ENCODE measurements at places on chromosomes 4 and X.

DNA sequence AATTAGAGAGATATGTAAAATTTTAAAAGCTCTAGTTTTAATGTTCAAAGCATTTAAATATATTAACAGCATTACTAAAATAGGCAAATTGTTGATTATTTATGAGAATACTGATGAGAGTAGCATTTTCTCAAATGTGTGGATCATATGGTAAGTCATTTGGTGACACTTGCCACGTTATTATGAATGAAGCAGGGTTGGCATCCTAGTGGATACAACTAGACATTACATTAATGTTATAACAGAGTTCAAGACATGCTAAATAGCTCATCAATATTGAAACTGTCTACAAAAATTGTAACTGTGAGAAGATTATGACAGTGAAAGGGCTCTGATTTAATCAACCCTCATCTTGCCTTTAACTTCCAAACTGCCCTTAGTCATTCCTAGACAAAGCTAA is 171.1 kb downstream of the PDGFC start:
- H3K27me3 ChIP-seq = no peaks in the 10 kb centered on the region
- H3K27ac ChIP-seq = no peak overlapping the region
- DNase-seq = no peak
- no peak overlapping the region for H3K4me3 ChIP-seq
- H3K4me1 ChIP-seq = no peaks in the 10 kb centered on the region

GRCh38 chrX:39618178-39618577 is 479.6 kb downstream of the BCOR start:
- no peaks in the 10 kb centered on the region for H3K27me3 ChIP-seq
- no peak overlapping the region for H3K4me3 ChIP-seq
- H3K27ac ChIP-seq = no peak overlapping the region
- DNase-seq = no peak

GRCh38 chrX:14641681-14642655 is 112.6 kb downstream of the GLRA2 start:
- no peaks in the 10 kb centered on the region for H3K27me3 ChIP-seq
- no peak overlapping the region for H3K4me3 ChIP-seq
- no peak for DNase-seq
- no peaks in the 10 kb centered on the region for H3K4me1 ChIP-seq
- H3K27ac ChIP-seq = no peak overlapping the region
- no peaks in the 10 kb centered on the region for H3K36me3 ChIP-seq

DNA sequence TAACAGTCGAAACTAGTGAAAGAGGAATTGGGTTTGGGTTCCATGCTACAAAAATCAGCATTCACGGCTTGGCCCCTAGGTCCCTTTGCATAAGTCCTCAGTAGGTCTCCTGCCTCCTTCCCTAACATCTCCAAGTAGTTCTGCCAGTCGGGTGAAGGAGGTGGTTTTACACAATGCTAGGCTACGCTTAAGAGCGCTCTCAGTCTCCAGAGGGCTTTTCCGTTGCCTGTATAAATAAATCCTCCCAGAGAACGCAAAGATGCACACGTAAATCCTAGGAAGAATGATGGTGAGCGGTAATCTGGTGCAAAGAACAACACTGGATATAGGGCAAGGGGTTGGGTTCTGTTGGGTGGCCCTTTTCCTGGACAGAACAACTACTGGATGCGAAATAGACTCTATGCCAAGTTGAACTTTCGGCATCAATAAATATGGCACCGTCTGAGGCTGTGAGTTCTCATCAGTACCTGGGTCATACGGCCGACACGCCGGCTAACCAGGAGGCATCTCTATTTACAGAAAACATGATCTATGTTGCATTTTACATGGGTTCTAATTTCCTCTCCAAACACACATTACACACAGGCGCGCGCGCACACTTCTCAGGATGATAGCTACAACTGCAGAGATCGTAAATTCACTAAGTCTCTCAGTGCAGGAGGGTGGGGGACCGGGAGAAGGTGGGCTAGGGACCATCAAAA is 1.3 kb downstream of the CAMK2D start:
- no peaks in the 10 kb centered on the region for H3K27me3 ChIP-seq
- peak overlapping the region; percentile 89 for H3K27ac ChIP-seq
- peaks cover 12% of the 10 kb centered on the region for H3K4me1 ChIP-seq

DNA sequence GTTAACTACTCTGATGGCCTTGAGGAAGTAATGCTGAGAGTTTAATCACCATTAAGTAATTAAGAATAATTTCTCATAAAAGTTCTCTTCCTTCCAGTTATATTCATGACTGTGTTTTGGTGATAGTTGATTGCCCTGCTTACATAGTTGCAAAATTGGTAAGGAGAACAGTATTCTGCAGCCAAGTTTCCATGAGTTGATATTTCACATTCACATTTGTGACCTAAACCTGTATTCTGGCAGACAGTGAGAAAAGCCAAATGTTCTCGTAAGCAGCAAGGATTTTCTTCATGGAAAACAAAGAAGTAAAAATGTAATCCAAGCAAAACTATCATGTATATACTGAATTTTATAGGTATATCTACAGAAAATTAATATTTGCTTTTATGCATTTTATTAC is 187.8 kb upstream of the NUDT6 start:
- no peaks in the 10 kb centered on the region for H3K4me1 ChIP-seq
- no peaks in the 10 kb centered on the region for H3K36me3 ChIP-seq
- H3K4me3 ChIP-seq = no peak overlapping the region

- H3K27ac ChIP-seq = no peak overlapping the region
- no peak for DNase-seq
- no peaks in the 10 kb centered on the region for H3K4me1 ChIP-seq
- no peak overlapping the region for H3K4me3 ChIP-seq
- H3K27me3 ChIP-seq = no peaks in the 10 kb centered on the region
- H3K36me3 ChIP-seq = no peaks in the 10 kb centered on the region
Measured at GRCh38 chr4:57043347-57044251, 64.9 kb downstream of the POLR2B start.

DNA sequence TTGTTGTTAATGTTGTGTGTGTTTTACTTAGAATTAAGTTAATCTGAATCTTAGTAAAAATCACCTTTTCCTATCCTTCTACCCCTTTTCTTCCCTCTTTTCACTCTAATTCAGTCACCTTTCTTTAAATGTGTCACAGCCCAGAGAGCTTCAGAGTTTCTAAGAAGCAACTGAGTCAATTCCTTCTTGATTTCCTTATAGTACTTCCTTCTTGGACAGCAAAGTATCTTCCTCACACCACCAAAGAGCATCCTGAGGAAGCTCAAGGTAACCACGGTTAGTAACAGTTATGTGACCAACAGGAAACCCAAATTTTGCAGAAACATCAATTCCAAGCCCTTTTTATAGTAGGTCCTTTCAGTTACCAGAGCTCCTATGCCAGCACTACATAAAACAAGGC is 243.2 kb upstream of the BMP3 start:
- H3K36me3 ChIP-seq = no peaks in the 10 kb centered on the region
- no peaks in the 10 kb centered on the region for H3K4me1 ChIP-seq
- no peak overlapping the region for H3K27ac ChIP-seq

DNA sequence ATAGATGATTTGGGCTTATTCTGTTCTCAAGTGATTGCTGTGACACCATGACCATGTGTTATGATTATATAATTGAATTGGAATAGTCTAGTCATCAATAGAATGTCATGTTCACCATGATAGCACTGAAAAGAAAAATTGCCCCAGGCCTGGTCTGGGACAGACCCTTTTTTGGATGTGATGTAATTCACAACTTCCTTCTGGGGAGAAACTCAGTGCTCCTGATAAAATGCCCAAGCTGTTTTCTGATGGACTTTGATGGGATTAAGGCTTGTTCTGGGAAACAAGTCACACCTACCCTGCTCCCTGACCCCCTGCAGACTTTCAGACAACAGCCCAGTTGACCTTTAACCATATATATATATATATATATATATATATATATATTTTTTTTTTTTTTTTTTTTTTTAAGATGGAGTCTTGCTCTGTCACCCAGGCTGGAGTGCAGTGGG is 65.3 kb downstream of the RHOH start:
- no peak for DNase-seq
- no peaks in the 10 kb centered on the region for H3K36me3 ChIP-seq
- H3K4me1 ChIP-seq = no peaks in the 10 kb centered on the region
- peak overlapping the region; percentile 54 for H3K27ac ChIP-seq
- H3K4me3 ChIP-seq = no peak overlapping the region
- H3K27me3 ChIP-seq = no peaks in the 10 kb centered on the region

DNA sequence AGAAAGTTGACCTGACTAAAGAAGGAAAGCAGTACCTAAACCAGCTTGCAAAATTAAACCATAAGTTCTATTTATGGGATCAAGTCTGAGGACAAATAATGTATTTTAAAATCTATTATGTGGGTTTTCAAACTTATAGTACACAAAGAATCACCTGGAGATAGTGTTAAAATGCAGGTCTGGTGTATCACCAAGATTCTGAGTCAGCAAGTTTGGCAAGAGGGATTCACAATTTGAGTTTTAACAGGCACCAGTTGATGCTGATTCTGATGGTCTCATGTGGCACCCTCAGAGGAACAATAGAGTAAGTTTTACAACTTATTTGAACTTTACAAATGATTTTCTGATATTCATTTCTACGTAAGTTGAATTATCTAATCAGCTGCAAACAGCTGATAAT is 9.1 kb upstream of the STATH start:
- H3K36me3 ChIP-seq = no peaks in the 10 kb centered on the region
- H3K27ac ChIP-seq = no peak overlapping the region
- DNase-seq = no peak

DNA sequence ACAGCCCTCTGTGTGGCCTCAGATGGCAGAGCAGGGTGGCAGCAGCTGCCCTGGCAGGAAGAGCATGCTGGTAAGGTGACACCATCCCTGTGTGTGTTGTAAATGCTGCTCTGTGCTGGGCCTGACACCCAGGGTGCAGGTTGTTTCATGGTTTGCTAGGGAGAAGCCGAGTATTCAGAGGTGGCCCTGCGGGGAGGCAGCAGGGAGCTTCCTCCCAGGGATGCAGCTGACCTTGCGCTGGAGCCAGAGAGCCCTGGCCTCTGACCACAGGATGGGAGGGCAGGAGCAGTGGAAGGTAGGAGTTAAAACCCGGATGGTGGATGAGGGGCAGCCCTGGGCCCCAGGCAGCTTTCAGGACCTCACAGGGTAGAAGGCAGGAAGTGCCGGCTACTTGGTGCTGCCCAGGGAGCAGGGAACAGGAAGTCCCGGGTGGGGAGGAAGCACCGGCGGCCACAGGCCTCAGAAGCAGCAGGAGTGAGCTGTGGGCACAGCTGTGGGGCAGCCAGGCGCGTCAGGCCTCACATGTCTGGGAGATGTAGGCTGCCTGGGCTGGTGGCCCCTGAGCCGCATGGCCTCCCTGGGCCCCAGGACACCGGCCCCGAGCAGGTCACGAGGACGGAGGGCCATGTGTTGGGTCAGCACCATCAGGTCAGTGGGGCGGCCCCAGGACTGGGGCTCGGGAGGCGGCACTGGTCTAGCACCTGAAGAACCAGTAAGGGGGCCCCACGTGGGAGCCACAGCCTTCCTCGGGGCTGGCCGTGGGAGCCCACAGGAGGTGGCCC is 19.1 kb downstream of the SH3BP2 start:
- no peak for DNase-seq
- no peaks in the 10 kb centered on the region for H3K36me3 ChIP-seq
- peak overlapping the region; percentile 72 for H3K27ac ChIP-seq
- no peaks in the 10 kb centered on the region for H3K27me3 ChIP-seq

- H3K27ac ChIP-seq = no peak overlapping the region
- no peak overlapping the region for H3K4me3 ChIP-seq
- no peaks in the 10 kb centered on the region for H3K4me1 ChIP-seq
- no peak for DNase-seq
- H3K27me3 ChIP-seq = no peaks in the 10 kb centered on the region
Measured at GRCh38 chrX:107135965-107136307, 17.3 kb upstream of the RBM41 start.

DNA sequence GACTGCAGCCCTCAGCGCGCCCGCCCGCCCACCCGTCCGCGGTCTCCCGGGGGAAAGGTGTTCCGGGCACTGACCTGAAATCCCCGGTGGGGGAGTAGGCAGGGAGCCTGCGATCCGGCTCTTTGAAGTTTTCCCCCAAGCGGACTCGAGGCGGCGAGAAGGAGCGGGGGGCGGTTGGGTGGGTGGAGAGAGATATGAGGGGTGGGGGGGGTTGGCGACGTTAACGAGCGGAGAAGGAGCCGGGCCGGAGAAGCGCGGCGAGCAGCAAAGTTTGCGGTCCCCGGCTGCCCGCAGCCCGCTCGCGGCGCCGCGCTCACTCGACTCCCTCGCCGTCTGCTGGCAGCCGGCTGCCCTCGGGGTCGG is 636 bp downstream of the BCOR start:
- H3K36me3 ChIP-seq = no peaks in the 10 kb centered on the region
- peak overlapping the region; percentile 53 for H3K4me3 ChIP-seq
- no peaks in the 10 kb centered on the region for H3K27me3 ChIP-seq
- no peak for DNase-seq
- H3K4me1 ChIP-seq = peaks cover 14% of the 10 kb centered on the region

DNA sequence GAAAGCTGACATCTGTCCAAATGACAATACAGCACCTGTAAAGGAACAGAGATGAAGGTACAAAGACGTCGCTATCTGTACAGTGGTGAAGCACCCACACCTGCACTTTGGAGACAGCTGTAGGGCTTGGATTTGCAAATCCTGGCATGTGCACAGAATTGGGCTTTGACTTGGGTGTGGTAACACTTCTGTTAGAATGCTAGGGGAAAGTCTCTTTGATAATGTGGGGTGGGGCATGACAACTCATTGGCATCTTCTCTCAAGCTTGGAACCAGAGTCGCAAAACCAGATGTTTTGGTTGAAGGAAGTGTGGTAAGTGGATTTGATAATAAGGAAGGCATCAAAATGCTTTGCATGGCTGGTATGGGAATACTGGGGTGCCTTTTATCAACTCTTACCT is 55.5 kb downstream of the VCX3B start:
- H3K4me3 ChIP-seq = no peak overlapping the region
- no peak overlapping the region for H3K27ac ChIP-seq
- H3K4me1 ChIP-seq = no peaks in the 10 kb centered on the region
- no peaks in the 10 kb centered on the region for H3K36me3 ChIP-seq
- H3K27me3 ChIP-seq = no peaks in the 10 kb centered on the region
- DNase-seq = no peak

DNA sequence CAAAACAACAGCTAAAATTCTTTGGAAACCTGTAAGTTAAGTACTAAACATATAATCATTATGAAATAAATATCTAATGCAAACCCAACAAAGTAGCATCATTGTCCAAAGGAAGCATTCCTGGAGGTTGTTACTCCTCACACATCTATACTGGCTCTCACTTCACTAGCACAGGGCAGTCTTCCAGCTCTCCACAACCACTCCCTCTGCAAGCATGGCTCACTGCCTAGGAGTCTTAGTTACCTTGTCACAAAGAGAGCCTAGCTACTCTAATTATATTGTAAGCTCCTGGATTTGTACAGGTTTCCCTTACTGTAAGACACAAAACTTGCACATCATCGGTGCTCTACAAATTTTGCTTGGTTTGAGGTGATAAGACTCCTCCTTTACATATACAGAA is 76.1 kb downstream of the AMMECR1 start:
- H3K27ac ChIP-seq = no peak overlapping the region
- no peak overlapping the region for H3K4me3 ChIP-seq
- no peaks in the 10 kb centered on the region for H3K27me3 ChIP-seq

GRCh38 chrX:153642051-153642654 is 4.8 kb upstream of the DUSP9 start:
- H3K4me1 ChIP-seq = peaks cover 7% of the 10 kb centered on the region
- no peak overlapping the region for H3K27ac ChIP-seq
- no peaks in the 10 kb centered on the region for H3K36me3 ChIP-seq
- no peak for DNase-seq
- H3K4me3 ChIP-seq = 0 out of 2 replicates have a peak overlapping the region, but pooled peaks have one; percentile 7

GRCh38 chr4:110119880-110120279 is 78.5 kb downstream of the ELOVL6 start:
- no peaks in the 10 kb centered on the region for H3K27me3 ChIP-seq
- H3K4me3 ChIP-seq = no peak overlapping the region

Data from Panc1 (cell line).